ENCODE measurements at places on chromosomes 5 and 9.

- H3K4me1 ChIP-seq, result peaks cover 5% of the 10 kb centered on the region
- peak overlapping the region; percentile 44 for H3K27ac ChIP-seq
- peaks cover 11% of the 10 kb centered on the region for H3K27me3 ChIP-seq
- H3K4me3 ChIP-seq, result peak overlapping the region; percentile 55
- no peak for DNase-seq
These were observed 272.7 kb upstream of the PANK3 start for GRCh38 chr5:168851902-168852321.

DNA sequence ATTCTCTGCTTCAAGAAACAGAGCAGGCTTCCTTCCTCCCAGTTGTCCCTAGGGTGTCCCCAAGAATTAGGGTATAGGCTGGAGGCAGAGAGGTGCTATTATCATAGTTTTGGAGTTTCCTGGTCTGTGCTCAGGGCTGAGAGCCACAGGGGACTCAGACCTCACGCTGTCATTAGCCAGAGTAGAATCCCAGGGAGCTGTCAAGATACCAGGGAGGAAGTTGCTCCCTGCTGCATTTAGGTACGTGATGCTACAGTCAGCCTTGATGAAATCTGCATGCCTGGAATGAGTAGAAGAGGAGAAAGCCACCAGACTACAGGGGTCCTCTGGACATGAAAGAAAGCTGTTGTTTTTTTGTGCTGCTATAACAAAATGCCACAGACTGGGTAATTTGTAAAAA lies 273.2 kb downstream of the SH3GL2 start:
- no peak overlapping the region for H3K27ac ChIP-seq
- DNase-seq, result no peak
- no peaks in the 10 kb centered on the region for H3K36me3 ChIP-seq
- H3K4me3 ChIP-seq, result no peak overlapping the region
- no peaks in the 10 kb centered on the region for H3K4me1 ChIP-seq

DNA sequence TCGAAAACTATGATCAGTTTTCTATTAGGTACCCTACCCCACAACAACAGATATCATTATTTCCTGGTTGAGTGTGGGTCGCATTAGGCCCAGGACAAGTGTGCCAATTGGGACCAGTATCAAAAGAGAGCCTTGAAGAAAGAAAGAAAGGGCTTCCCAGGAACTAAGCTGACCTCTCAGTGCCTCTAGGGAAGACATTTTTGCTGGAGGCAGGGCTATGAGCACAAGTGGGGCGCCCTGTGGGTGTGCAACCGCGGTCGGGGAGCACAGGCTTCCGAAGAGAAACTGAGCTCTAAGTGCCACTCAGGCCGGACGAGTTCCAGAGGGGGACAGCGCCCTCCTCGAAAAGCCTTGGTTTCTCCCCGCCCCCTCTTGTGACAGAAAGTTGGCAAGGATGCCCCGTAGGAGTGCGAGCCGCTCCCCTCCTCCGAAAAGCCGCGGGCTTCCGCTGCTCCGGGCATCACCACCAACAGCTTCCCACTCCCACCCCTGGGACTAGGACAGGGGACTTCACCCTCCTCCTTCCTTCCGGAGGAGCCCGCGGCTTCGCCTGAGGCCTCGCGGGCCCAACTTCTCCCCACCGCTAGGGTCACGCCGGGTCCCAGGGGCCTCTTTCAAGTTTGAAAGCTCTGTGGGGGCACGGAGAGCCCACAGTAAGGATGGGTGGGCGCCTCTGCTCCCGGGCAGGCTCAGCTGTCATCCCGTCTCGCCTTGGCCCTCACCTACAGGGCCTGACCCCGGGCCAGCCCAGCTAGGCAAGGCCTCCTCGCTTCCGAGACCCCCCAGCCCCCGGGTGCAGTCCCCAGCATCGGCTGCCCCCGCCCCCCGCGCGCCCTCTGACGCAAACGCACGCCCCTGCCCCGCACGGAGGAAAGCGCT lies 2.0 kb downstream of the NR2F1-AS1 start:
- no peak overlapping the region for H3K27ac ChIP-seq
- H3K36me3 ChIP-seq, result peaks cover 3% of the 10 kb centered on the region
- peaks cover 53% of the 10 kb centered on the region for H3K27me3 ChIP-seq
- no peak overlapping the region for H3K4me3 ChIP-seq
- no peak for DNase-seq
- peaks cover 20% of the 10 kb centered on the region for H3K4me1 ChIP-seq

DNA sequence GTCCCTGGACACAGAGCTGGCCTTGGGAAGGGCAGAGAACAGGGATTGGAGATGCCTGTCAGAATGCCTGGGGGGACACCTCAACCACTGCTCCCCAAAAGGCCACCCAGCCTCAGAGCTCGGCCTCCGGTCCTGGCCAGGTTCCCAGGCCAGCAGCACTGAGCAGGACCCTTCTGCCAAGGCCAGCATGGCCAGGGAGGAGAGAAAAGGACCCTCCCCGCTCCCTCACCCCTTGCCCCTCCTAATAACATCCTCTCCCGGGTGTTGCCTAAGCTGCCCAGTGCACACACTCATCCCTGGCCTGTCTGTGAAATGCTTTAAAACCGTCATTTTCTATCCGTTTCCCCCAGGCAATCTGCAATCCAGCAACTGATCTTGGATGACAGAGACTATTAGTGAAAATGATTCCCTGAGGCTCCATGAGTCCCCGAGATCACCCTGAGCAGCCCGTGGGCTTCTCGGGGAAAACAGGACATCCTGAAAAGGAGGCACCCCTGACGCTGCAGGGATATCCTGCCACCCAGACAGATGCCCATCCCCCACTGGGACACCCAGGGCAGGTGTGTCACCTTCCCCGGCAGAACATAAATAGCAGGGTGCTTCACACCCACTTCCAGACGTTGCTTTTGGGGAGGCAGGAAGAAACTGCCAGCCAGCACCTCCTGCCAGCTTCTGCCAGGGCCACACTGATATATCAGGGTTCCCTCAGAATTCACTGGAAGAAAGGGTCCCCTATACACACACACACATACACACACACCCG lies 75.3 kb downstream of the ADAMTS2 start:
- peaks cover 60% of the 10 kb centered on the region for H3K27me3 ChIP-seq
- no peaks in the 10 kb centered on the region for H3K4me1 ChIP-seq
- DNase-seq, result no peak
- no peaks in the 10 kb centered on the region for H3K36me3 ChIP-seq
- H3K4me3 ChIP-seq, result no peak overlapping the region
- H3K27ac ChIP-seq, result no peak overlapping the region

GRCh38 chr9:34341659-34342295 lies 12.4 kb downstream of the NUDT2 start:
- no peak overlapping the region for H3K4me3 ChIP-seq
- H3K27me3 ChIP-seq, result no peaks in the 10 kb centered on the region

Measured in effector memory CD8-positive, alpha-beta T cell (primary cell).